ENCODE measurements at places on chromosomes 16 and 17.

DNA sequence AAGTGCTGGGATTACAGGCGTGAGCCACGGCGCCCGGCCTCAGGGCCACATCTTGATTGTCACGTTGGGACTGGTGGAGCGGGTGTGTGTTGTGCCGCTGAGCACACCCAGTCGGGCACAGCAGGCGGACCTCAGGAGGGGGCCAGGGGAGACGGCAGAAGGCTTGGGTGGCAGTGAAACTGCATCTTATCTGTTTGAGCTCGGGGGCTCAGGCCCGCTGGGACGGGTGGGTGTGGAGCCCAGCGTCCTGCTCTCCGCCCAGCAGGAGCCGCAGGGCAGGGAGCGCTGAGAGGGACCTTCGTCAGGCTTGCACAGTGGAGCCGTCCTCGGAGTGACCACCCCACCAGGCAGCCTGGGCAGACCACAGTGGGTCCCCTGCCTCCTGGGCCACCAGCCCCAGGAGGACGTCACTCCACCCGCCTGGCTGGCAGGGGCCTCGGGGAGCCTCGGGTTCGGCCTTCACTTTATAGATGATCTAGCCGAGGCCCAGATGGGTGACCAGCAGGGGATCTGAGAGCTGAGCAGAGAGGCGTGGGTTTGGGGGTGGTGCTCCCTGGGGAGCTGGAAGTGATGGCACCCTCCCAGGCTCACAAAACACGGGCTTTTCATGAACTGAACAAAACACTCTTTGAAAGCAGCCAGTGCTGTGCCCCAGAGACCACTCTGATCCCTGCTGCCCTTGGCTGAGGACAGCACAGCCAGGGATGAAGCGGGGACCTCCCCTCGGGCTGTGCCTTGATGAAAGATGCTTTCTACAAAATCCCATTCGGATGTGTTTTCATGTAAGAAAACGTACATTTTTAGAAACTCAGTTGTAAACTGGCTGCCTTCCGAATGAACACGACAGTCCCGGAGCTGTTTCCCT, 181.1 kb downstream of the SEC14L1 start:
- DNase-seq: no peak

DNA sequence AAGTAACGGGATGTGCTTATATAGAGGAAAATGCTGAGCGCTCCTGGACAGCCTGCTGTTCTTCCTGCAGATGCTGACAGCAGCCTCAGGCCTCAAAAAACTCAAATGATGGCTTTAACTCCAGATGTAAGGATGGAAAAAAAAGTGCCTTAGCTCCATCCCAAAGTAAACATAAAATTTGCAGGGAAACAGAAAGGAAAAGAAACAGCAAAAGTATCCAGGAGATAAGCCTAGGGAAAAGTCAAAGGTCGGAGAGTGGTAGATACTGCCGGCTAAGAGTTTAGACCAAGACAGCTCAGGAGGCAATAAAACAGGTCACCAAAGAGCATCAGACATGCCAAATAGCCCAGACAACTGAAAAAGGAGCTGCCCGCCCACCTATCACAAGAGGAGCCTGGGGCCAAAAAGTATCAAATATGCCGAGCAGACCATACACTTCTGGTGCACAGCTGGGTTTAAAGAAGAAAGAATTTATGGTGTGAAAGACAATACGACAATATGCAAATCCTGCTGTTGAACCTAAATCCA, 6.9 kb downstream of the KRT31 start:
- DNase-seq: no peak

GRCh38 chr17:77654296-77654695, 304.2 kb upstream of the TNRC6C start:
- no peak for DNase-seq

GRCh38 chr16:931171-931570, 39.6 kb downstream of the LMF1 start:
- DNase-seq: no peak

DNA sequence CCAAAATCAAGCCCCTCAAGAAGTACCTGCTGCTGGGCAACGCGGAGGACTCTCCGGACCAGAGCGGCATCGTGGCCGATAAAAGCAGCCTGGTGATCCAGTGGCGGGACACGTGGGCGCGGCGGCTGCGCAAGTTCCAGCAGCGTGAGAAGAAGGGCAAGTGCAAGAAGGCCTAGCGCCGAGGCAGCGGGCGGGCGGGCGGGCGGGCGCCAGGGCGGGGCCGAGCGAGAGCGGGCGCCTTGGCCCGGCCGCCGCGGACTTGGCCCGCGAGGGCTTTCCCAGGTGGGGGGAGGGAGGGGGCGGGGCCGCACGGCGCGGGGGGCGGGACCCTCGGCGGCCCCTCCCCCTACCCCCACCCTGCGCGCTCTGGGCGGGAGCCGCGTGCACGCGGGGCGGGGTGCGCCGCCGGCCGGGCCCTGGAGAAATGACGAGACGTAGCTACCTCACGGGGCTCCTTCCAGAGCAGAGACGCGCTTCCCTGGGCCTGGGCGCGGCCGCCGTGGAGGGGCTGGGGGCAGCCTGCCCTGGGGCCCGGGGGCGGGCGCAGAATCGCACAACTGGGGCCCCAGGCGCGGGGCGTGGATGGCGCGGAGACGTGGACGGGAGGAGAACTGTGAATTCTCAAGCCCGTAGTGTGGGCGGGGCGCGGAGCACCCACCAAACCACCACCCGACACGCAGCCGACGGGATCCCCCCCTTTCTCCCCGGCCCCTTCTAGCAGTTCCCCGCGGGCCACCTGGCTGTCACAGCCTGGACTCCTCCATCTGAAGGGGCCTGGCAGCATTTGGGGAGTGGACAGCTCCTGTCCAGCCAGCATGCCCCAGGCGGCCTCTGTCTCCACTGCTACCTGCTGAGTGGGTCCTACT, 218.7 kb downstream of the NTN1 start:
- DNase-seq: peak; percentile 39

- no peak for DNase-seq
Observed at GRCh38 chr16:59740858-59741257, 1006.7 kb upstream of the GOT2 start.

DNA sequence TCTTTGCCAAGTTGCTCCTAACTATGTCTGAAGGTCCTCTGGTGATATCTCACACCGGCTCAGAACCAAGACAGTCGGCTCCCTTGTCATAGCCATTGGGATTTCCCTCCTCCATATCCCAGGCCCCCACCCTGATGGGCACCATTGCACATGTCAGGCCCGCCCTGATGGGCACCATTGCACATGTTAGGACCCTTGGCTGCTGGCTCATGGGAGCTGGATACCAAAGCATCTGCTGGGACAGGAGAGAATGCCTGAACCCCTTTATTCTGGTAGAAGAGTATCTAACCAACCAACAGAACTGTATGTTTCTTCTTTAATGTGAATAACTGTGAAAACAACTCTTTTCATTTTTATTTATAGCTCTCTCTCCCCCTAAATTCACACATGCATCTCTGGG, 454.5 kb upstream of the HSBP1 start:
- no peak for DNase-seq

DNA sequence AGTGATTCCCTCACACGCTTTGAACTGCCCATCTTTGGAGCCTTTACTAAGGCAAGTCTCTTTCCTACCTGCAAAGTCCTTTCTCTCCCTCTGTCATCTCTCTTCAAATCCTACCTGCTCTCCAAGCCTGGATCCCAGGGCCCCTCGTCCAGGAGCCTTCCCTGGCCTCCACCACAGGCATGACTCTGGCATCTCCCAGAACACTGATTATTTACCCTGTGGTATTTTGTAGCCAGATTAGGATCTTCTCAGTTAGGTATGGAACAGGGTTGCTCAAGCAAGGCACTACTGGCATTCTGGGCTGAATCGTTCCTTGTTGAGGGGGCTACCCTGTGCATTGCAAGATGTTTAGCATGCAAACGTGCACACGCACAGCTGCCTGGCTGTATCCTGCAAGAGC, 31.9 kb upstream of the POLR3E start:
- DNase-seq: no peak

GRCh38 chr17:68248891-68249290, 1.0 kb downstream of the AMZ2 start:
- DNase-seq: no peak

GRCh38 chr17:4972752-4973151, 5.1 kb upstream of the SPAG7 start:
- no peak for DNase-seq

- no peak for DNase-seq
Observed at GRCh38 chr17:10612957-10613744, 44.0 kb downstream of the MYH3 start.

DNA sequence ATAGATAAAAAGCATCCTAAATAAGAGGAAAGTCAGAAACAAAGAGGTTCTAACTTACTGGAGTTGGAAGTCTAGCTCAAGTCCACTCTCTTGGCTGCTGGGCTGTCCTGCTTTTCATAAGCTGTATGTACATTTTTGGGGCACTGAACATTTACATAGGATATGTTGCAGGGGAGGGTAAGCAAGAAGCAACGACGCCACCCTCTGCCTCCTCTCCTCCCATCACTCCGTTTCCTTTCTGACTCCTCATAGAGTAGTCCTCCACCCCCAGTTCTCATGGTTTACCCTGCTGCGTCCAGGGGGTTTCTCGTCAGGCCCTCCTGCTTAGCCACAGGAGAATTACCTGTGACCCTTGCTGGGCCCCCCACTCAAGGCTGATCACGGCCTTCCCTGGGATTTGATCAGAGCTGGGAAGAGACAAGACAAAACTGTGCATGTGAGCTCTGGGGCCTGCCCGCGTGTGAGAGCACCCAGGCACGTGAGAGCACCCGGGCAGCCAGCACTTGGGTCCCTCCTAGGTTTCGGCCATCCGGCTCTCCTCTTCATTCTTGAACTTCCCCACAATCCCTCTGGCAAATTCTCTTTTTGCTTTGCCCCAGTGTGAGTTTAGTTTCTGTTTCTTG, 37.1 kb downstream of the TMEM11 start:
- DNase-seq: no peak

GRCh38 chr16:23905027-23905426, 69.2 kb downstream of the PRKCB start:
- no peak for DNase-seq

DNA sequence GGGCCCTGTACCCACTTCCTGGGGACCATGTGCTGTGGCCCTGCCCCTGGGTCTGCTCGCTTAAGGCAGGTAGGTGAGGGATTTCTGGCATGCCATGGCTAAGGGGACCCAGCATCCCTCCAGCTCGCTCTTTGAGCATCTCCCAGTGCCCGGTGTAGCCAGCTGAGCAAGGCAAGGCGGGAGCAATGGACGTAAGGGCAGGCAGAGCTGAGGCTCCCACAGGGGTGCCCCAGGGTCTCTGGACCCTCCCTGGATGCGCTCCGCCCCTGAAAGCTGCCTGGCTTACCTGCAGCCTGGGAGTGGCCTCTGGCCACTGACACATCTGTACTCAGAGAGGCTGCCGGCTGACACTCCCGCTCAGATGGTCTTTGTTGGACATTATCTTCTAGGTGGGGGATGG, 189.9 kb downstream of the IRF8 start:
- DNase-seq: no peak

DNA sequence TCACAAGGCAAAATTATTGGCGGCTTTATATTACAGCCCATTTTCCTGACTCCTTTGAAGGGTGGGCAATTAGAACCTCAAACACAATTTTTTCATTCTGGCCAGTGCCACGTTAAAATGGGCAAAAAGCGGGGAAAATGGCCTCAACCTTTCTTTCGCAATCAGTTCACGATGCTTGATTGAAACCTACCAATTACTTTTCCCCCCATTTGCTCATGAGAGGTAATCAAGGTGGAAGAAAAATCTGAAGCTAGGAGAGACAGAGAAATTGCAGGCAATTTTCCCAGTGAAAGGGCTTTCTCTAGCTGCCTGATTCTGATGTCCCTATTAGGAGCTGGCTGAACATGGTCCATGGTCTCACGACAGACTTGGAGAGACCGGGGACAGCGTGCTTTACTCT, 215.1 kb downstream of the SLC39A11 start:
- no peak for DNase-seq

All from stimulated activated CD4-positive, alpha-beta T cell treated with anti-CD3 and anti-CD28 coated beads, Interleukin-1b, Interleukin-23, amount 100 ng/mL, for 1 hour (primary cell).